ENCODE measurements at places on chromosomes 2 and 18. TPM values are rescaled to one million over a fixed set of nuclear protein-coding genes. Genes with fewer than 3 reads are reported as not detected.

DNA sequence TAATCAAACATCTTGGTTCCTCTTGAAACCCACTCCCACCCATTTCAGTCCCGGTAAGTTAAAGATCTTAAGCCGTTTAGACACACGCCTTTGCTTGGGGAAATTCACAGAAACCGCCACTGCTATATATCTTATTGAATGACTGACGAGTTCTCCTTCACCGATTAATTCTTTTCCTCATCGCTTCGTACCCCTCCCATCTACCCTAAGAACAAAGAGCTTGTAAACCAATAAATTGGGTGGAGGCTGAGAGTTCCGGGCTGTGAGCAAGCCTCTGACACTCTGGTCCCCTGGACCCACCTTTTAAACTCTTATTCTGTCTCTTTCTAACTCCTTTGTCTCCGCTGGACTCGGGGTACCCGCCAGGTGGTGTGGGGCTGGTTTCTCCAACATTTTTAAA lies 30.6 kb downstream of the TMEM131 start:
- no peak for DNase-seq

DNA sequence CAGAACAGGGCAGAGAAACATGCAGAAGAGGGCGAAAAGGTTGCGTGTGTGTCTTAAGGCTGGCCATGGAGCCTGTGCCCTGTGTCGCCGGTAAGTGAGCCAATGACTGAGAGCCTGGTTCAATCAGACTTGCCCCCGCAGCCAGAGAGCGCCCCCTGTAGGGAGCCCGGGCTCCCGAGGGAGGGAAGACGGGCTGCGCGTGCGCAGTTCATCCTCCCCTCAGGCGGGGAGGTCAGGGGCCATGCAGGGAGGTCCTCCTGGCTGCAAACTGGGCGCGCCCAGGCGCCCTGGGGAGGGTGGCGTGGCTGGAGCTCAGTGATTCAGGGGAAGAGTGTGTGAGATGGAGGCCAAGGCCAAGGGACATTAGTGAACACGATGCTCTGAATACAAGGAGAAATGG lies 276.6 kb downstream of the PHLPP1 start:
- DNase-seq = no peak

- no peak for DNase-seq
These were observed 48.4 kb downstream of the MAP2 start for GRCh38 chr2:209472112-209472832.

- DNase-seq = no peak
These were observed 135.4 kb downstream of the PHLPP1 start for GRCh38 chr18:62850619-62851306.

- DNase-seq = no peak
These were observed 120.0 kb downstream of the AQP4 start for GRCh38 chr18:26745288-26746181.

The GCKR gene
- not detected for polyA plus RNA-seq

The MPPE1 gene
- 43.3 TPM for polyA plus RNA-seq
